ENCODE measurements at places on chromosomes 2 and 18. TPM values are rescaled to one million over a fixed set of nuclear protein-coding genes. Genes with fewer than 3 reads are reported as not detected.

Gene HSPE1
- 349 TPM for total RNA-seq

DNA sequence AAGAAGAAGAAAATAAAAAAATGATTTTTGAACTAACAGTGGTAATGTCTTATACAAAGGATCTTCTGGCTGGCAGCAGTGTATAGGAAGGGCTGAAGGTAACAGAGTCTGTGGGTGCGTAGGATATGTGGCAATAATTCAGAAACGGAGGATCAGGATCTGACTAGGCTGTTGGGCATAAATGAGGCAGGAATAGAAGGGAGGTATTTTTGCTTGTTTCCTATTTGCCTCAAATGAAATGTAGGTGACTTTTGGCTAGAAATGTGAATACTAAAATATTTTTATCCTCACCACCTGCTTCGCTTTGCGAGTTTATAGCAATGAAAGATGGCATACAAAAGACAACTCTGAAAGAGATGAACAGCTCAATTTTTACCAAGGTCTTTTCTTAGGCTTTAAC is 1086.1 kb upstream of the CELF4 start:
- no peak for DNase-seq

GRCh38 chr18:79935925-79936324 is 15.5 kb downstream of the SLC66A2 start:
- no peak for DNase-seq

GRCh38 chr2:14288016-14288415 is 344.5 kb upstream of the LRATD1 start:
- no peak for DNase-seq

- no peak for DNase-seq
Measured at GRCh38 chr2:65765376-65765775, 333.0 kb upstream of the SPRED2 start.

Gene QPCT
- 26.4 TPM for total RNA-seq

Gene MARCO
- not detected for total RNA-seq

Gene DSG2
- total RNA-seq = 62.1 TPM

- DNase-seq = no peak
Measured at GRCh38 chr2:233598952-233599351, 18.5 kb upstream of the UGT1A8 start.

DNA sequence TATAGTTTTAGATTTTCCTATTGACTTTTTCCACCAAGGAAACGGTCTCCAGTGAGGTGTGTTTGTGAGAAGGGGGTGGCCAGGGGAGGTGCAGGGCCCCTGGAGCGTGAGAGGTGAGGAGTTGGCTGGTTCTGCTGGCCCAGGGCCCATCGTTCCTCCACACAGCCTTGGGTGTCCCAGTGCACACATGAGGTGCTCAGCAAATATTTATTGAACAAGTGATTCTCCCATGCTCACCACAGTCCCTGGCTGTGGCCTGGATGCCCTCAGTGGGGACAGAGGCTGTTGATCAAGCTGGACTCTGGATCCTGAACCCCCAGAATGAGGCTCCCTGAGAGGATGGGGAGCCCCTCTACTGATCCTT is 5.0 kb downstream of the HAAO start:
- no peak for DNase-seq

- no peak for DNase-seq
Measured at GRCh38 chr2:5394223-5394622, 298.0 kb upstream of the SOX11 start.
